CD8-positive, alpha-beta T cell (primary cell): ENCODE measurements at places on chromosomes 5 and 9.

- no peak for DNase-seq
These were observed 36.2 kb upstream of the ACO1 start for GRCh38 chr9:32348106-32348695.

GRCh38 chr9:3516667-3517330 is 9.0 kb downstream of the RFX3 start:
- no peak for DNase-seq

DNA sequence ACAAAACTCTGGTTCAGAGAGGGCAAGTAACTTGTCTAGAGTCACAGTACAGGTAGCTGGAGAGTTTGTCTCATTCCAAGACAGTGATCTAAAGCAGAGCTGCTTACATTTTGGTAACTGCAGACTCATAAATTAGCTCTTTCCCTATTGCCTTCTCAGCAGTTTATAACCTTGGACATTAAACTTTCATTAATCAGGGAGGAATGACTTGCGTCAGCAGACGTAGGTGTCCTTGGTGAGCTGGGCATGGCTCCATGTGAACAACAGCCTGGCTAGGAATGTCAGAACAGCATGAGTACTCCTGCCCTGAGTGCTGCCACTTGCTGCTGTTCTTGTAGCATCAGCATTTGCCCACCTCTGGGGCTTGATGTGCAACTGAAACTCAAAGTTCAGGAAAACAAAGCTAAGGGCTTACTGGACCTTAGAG is 2.2 kb upstream of the ALDOB start:
- no peak for DNase-seq

DNA sequence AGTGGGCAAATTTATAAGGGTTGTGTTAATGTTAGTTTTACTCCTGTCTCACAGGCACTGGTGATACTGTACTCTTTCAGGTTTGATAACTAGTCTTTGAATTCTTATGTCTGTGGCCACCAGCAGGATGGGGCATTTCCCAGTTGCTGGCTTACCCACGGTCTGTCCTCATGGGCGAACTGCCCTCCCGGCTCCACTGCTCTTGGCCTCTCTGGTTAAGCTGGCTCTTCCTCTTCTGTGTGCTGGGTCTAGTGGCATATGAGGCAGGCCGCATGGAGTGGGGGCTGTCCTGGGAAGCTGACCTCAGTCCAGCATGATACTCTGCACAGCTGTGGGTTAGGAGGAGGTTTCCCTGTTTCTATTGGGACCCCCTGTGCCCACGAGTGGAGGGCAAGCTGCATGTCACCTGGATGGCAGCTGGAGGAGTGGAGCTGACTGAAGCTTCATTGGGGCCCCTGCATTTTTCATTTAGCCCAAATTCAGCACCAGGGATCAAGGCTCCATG is 19.5 kb downstream of the PHF2 start:
- no peak for DNase-seq

DNA sequence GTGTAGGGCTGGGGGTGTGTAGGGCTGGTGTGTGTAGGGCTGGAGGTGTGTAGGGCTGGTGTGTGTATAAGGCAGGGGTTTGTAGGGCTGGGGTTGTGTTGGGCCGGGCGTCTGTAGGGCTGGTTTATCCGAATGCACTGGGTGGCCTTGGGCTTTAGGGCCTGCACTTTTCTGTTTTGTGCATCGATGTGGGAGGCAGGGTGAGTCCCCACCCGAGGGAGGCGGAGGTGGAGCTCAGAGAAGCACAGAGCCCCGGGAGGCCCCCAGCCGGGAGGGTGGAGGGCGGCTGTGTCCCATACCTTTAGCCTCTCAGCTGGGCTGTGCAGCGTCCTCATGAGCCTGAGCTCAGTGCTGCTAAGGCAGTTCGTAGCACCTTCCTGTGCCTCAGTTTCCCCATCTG is 13.5 kb downstream of the COL5A1 start:
- no peak for DNase-seq

- no peak for DNase-seq
These were observed 103.5 kb downstream of the RNF180 start for GRCh38 chr5:64269164-64269563.

GRCh38 chr9:8633784-8634183 is 834.2 kb upstream of the DMAC1 start:
- no peak for DNase-seq

- no peak for DNase-seq
These were observed 141.7 kb downstream of the SPOCK1 start for GRCh38 chr5:137357436-137357835.

DNA sequence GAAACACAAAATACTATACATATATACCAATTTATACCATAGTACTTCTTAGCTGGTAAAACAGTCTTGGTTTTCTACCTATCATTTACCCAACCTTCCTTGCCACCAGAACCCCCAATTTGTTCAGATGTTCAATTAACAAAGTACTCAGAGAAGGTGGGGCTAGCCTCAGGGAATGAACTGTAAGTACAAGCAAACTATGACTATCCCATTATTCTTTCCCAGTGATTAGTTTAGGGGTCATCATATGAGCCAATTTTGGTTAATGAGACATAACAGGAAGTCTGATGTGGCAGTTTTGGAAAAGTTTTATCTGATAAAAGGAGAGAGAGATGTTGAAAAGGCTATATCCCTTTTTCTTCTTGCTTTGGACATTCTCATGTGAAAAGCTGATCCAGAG is 125.8 kb downstream of the DTWD2 start:
- DNase-seq = no peak

GRCh38 chr5:55691265-55692105 is 20.6 kb downstream of the SLC38A9 start:
- DNase-seq = no peak

- peak; percentile 67 for DNase-seq
These were observed 4.8 kb downstream of the ATP6V1G1 start for GRCh38 chr9:114592356-114592755.

GRCh38 chr5:142817949-142818431 is 47.8 kb downstream of the ARHGAP26 start:
- DNase-seq = no peak

- DNase-seq = no peak
These were observed 8.0 kb downstream of the GRIA1 start for GRCh38 chr5:153498516-153498915.

DNA sequence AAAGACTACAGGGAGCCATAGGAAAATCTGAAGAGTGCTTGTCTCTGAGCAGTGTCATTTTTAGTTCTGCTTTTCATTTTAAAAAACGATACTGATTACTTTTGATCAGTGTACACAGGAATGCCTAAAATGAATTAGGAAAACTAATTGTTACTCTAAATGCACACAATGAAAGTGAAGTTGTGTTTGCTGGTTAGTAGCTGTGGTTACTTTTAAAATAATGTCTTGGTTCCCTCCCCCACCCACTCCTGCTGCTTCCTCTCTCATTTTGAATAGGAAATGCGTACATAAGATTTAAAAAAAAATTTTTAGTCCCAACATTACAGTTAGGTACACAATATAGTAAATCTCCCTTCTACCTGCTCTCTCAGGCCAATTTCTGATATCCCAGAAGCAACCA is 47.5 kb upstream of the PLPP1 start:
- DNase-seq = no peak

DNA sequence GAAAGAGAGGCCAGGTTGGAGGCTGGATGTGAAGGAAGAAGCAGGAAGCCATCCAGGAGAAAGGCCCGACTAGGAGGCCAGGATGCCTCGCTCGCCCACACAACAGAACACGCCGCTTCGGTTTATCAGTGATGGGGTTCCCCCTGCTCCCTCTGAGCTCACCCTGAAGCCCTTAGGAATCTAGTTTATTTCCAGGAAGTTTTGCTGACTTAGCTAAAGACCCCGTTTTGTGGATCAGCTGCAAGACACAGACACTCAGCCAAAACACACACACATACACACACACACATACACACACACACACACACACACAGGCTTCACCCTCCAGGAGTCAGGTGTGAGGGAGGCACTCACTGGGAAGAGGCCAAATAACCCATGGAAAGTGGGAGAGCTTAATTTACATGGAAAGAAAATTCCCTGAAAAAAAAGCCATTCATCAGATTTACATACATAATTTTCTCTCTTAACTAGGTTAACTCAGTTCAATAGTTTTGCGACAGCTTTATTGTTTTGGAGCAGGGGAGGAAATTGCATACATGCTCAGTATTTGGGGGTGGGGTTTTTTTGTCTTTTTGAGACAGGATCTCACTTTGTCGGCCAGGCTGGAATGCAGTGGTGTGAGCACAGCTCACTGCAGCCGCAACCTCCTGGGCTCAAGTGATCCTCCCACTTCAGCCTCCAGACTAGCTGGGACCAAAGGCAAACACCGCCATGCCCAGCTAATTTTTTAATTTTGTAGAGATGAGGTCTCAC is 92.7 kb upstream of the HAND1 start:
- DNase-seq = no peak

- DNase-seq = no peak
These were observed 313.1 kb upstream of the PUM3 start for GRCh38 chr9:3157011-3157410.

DNA sequence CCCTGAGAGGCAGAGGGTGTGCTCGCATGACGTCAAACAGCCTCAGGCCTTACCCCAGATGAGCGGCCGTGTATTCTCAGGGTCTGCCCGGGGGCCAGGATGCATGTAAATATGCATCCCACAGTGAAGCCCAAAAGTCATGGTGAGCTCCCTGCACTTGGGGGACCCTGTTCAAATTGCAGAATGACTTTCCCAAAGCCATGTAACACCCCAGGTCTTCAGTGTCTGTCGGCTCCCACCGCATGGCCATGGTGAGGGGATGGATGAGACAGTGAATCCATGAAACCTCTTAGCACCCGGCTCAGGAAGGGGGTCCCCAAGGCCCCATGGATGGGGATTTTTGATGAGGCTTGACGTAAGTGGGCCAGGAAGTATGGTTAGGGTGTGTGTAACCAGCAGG is 9.3 kb upstream of the COL5A1 start:
- DNase-seq = no peak

DNA sequence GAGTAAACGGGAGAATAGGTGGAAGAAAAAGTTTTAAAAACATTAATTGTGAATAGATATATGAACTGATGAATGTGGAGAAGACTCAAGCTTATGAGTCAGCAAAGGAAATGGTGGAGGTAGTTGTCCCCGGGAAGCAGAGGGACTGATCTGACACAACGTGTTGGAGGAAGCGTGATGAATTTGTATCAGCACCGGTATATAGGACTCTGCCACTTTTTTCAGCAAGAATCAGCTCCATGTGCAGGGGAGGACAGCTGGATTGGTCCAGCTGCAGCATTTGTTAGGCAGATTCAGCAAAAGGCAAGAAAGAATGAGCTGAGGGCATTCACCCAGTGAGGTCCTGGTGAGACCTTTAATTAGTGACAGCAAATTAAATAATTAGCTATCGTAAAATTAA is 276.0 kb downstream of the TENT4A start:
- no peak for DNase-seq

- no peak for DNase-seq
These were observed 133.4 kb upstream of the GAS1 start for GRCh38 chr9:87080512-87081264.

DNA sequence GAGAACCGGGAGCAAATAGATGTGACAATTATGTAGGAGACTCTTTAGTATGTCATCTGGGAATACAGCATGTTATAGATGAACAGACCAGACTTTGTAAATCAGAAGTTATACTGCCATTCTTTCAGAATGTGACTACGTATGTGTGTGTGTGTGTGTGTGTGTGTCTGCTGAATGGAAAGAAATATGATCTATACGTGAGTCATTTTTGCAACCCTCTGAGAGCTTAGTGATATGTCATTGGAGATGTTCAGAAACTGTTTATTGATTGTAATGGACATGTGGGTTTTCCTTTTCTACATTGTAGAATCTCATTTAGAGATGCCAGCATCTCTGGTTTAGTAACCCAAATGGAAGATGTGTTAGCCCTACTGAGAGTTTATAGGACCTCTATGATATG is 731.5 kb downstream of the TLE1 start:
- DNase-seq = no peak

GRCh38 chr5:38426986-38427950 is 129.2 kb downstream of the LIFR start:
- DNase-seq = no peak

GRCh38 chr5:179160584-179160983 is 100.4 kb downstream of the ZNF354C start:
- no peak for DNase-seq

- no peak for DNase-seq
These were observed 234.7 kb downstream of the MAN2A1 start for GRCh38 chr5:109924237-109925107.

- DNase-seq = no peak
These were observed 62.3 kb upstream of the TXNDC8 start for GRCh38 chr9:110399983-110400382.

GRCh38 chr5:148848393-148849031 is 22.1 kb downstream of the ADRB2 start:
- no peak for DNase-seq

DNA sequence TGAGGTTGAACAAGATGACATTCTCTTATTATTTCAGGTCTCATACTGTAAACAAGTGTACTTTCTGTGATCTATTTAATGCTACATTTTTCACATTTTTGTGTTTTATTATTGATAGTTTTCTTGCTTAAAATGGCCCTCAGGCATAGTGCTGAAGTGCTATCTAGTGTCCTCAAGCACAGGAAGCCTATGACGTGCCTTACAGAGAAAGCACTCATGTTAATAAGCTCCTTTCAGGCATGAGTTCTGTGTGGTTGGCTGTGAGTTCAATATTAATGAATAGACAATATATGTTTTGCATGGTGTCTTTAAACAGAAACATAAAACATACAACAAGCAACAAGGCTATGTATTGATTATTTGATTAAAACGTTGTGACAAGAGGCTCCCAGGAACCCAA is 450.1 kb downstream of the PLK2 start:
- DNase-seq = no peak

DNA sequence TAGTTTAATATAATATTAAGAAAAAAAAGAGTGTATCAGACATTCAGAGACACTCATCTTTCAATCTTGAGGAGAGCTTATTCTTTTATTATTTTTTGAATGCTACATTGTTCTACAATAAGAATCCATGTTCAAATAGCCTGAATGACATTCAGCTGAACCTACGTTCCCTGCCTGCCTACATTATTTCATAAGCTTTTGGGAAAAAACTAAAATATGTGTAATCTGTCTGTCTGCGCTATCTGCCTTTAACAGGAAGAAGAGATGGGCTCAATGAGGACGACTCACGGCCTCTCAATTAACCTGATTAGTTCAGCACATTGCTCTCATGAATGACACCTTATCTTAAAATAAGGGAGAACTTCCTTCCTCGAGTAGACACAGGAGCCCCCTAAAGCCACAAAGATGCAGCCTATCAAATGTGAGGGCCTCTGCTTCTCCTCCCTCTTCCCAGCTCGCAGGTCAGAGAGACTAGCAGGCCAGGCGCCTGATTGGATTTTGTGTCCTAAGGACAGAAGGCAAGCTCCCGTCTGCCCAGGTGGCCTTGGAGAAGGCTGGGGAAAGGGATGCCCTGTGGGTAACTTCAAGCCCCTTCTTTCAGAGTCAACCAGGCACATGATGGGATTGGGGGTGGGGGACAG is 37.8 kb downstream of the EBF1 start:
- no peak for DNase-seq

- peak; percentile 45 for DNase-seq
These were observed 31.5 kb downstream of the MLANA start for GRCh38 chr9:5922192-5922591.

GRCh38 chr9:35180801-35181200 is 19.0 kb downstream of the UNC13B start:
- DNase-seq = no peak

- DNase-seq = no peak
These were observed 44.5 kb upstream of the STK32A start for GRCh38 chr5:147190331-147190730.

GRCh38 chr9:82903503-82903902 is 159.4 kb downstream of the RASEF start:
- no peak for DNase-seq

- DNase-seq = no peak
These were observed 170.8 kb downstream of the EDIL3 start for GRCh38 chr5:84213861-84214260.

- DNase-seq = no peak
These were observed 80.1 kb downstream of the FBXW11 start for GRCh38 chr5:171926311-171926710.
